ENCODE measurements at places on chromosomes 1 and 21.

DNA sequence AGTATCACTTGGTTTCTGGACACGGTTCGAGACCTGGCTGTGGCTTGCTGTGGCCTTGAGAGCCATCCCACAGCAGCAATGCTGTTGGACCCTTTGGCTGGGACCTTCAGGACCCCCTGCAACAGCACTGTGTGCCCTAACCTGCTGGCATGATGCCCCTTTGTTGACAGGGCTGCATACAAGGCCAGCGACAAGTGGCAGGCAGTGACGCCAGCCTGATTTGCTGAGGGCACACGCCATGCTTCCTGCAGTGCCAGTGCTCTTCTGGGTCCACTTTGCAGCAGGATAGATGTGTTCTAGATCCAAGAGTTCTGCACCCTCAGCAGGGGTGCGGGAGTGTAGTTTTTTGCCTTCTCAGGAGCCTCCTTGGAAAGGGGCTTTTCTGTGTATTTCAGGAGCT is 32.8 kb downstream of the COQ8A start:
- H3K4me3 ChIP-seq: no peak overlapping the region
- DNase-seq: no peak
- H3K27ac ChIP-seq: no peak overlapping the region
- H3K27me3 ChIP-seq: no peaks in the 10 kb centered on the region
- peaks cover 9% of the 10 kb centered on the region for H3K36me3 ChIP-seq
- peaks cover 6% of the 10 kb centered on the region for H3K4me1 ChIP-seq

GRCh38 chr1:40532844-40533424 is 1.5 kb downstream of the ZNF684 start:
- H3K4me1 ChIP-seq: peaks cover 27% of the 10 kb centered on the region
- peaks cover 10% of the 10 kb centered on the region for H3K27me3 ChIP-seq
- peak overlapping the region; percentile 96 for H3K4me3 ChIP-seq
- H3K27ac ChIP-seq: no peak overlapping the region
- no peak for DNase-seq

DNA sequence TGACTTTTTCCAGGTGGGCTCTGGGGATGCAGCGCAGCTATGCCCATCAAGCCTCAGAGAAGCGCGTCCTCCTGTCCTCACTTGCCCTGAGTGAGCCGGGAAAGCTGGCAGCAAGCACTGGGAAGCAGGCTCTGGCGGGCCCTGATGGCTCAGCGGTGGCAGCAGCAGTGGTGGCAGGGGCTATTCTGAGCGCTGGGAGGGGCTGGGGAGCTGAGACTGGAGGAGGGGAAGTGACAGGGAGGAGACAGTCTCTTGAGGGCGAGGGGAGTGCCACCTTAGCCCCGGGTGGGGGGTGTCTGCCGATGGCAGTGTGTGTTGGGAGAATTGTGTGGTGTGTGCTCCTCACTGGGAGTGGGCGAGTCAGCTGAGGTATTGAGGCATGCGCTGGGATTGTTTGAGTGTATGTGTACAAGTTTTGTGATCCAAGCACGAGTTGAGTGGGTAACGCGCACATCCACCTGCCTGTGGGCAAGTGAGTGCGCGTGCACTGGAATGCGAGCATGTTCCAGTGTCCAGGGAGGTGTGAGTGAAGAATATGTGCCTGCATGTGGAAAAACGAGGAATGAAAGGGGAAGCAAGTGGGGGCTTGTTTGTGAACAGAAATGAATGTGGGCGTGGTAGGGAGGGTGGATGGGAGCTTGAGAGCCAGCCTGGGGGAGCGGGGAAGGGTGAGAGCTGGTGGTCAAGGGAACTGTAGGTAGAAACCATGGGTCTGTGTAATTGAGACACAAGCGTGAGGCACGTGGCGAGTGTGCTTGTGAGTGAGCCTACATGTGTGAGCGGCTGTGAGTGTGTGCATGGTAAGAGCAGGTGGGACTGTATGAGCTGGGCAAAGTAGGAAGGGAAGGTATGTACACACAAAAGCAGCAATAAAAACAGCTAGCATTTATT is 2.9 kb upstream of the FOXO6 start:
- no peaks in the 10 kb centered on the region for H3K4me1 ChIP-seq
- no peak for DNase-seq
- peaks cover 3% of the 10 kb centered on the region for H3K36me3 ChIP-seq
- H3K27me3 ChIP-seq: peaks cover 15% of the 10 kb centered on the region
- H3K27ac ChIP-seq: peak overlapping the region; percentile 47
- no peak overlapping the region for H3K4me3 ChIP-seq

DNA sequence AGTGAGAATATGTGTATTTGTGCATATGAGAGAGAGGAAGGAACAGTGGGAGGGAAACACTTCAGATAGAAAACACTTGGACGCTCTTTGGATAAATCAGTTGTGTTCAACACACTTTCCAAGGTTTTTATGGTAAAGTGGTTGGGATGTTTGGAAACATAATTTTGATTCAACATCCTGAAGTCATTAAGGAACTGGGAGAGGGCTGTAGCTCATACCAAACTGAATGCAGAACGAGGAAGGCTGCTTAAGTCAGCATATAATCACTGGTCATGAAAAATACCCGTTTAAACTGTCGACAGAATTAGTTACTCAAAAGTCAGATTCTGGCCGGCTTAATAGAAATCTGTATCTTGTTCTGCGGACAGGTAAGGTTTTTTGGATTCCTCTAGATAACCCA is 14.9 kb downstream of the LIX1L start:
- H3K36me3 ChIP-seq: peaks cover 65% of the 10 kb centered on the region
- H3K4me3 ChIP-seq: no peak overlapping the region
- no peaks in the 10 kb centered on the region for H3K4me1 ChIP-seq

- H3K36me3 ChIP-seq: peaks cover 1% of the 10 kb centered on the region
- H3K27me3 ChIP-seq: peaks cover 11% of the 10 kb centered on the region
- no peaks in the 10 kb centered on the region for H3K4me1 ChIP-seq
- no peak overlapping the region for H3K4me3 ChIP-seq
- no peak for DNase-seq
- H3K27ac ChIP-seq: no peak overlapping the region
These were observed 9.9 kb downstream of the F5 start for GRCh38 chr1:169576241-169576934.

- DNase-seq: no peak
- H3K27me3 ChIP-seq: no peaks in the 10 kb centered on the region
- H3K27ac ChIP-seq: peak overlapping the region; percentile 37
- peak overlapping the region; percentile 10 for H3K4me3 ChIP-seq
These were observed 10.6 kb downstream of the PTPN22 start for GRCh38 chr1:113860891-113861290.

- no peak overlapping the region for H3K27ac ChIP-seq
- no peaks in the 10 kb centered on the region for H3K36me3 ChIP-seq
- no peaks in the 10 kb centered on the region for H3K4me1 ChIP-seq
- peaks cover 18% of the 10 kb centered on the region for H3K27me3 ChIP-seq
- no peak for DNase-seq
These were observed 9.0 kb downstream of the DYNLT5 start for GRCh38 chr1:66761221-66761620.

GRCh38 chr1:1959459-1959839 is 40.4 kb upstream of the TMEM52 start:
- no peak for DNase-seq
- peaks cover 3% of the 10 kb centered on the region for H3K36me3 ChIP-seq
- H3K4me1 ChIP-seq: peaks cover 6% of the 10 kb centered on the region
- H3K27ac ChIP-seq: no peak overlapping the region

DNA sequence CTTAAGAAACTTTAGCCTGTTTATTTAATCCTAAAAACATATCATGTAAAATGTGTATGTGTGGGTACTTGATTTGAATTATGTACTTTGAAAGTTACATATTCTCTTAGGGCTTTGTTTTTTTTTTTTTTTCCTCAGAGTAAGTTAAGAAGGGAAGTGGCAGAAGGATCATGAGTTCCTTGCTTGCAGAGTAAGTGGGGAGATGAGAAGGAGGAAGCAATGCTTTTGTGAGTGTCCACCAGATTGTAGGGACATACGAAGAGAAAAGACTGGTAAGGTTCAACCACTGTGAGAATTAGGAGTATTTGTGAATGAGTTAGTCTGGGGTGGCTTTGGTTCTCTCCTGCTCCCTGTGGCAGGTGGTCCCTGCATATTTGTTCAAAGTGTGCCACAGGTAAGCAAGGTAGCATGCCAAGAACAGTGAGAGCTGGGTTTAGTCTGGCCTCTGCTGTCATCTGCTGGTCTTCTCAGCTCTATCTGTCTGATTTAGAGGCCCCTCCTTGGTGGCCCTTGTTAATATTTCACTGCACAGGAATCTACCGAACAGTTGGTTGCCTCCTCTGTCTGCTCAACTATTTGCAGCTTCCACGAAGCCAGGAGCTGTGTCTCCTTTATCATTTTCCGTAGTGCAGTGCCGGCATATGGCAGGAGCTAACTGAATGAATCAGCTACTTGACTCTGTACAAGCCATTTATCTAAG is 9.5 kb downstream of the DNM3 start:
- H3K27me3 ChIP-seq: peaks cover 28% of the 10 kb centered on the region
- no peaks in the 10 kb centered on the region for H3K36me3 ChIP-seq
- DNase-seq: no peak
- no peak overlapping the region for H3K4me3 ChIP-seq

- H3K4me3 ChIP-seq: no peak overlapping the region
- H3K4me1 ChIP-seq: no peaks in the 10 kb centered on the region
- H3K27me3 ChIP-seq: peaks cover 66% of the 10 kb centered on the region
- no peak overlapping the region for H3K27ac ChIP-seq
- DNase-seq: no peak
These were observed 112.6 kb downstream of the LRIG2 start for GRCh38 chr1:113185463-113186104.

DNA sequence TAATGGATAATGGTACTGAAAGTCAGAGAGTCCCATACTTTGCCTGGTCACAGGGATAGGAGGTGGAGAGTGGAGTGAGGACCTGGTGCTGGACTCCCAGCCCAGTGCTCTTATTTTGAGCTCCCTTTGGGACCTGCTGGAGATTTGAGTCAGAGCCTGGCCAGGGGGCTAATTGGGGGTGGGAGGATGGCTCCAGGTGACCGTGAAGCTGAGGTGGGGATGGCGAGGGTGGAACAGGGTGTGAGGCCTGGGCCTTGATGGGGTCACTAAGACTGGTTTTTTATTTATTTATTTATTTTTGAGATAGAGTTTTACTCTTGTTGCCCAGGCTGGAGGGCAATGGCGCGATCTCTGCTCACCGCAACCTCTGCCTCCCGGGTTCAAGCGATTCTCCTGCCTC is 17.8 kb downstream of the AMPD2 start:
- H3K4me1 ChIP-seq: peaks cover 12% of the 10 kb centered on the region
- peak overlapping the region; percentile 13 for H3K27ac ChIP-seq
- no peak for DNase-seq
- peaks cover 8% of the 10 kb centered on the region for H3K27me3 ChIP-seq
- H3K36me3 ChIP-seq: peaks cover 2% of the 10 kb centered on the region

DNA sequence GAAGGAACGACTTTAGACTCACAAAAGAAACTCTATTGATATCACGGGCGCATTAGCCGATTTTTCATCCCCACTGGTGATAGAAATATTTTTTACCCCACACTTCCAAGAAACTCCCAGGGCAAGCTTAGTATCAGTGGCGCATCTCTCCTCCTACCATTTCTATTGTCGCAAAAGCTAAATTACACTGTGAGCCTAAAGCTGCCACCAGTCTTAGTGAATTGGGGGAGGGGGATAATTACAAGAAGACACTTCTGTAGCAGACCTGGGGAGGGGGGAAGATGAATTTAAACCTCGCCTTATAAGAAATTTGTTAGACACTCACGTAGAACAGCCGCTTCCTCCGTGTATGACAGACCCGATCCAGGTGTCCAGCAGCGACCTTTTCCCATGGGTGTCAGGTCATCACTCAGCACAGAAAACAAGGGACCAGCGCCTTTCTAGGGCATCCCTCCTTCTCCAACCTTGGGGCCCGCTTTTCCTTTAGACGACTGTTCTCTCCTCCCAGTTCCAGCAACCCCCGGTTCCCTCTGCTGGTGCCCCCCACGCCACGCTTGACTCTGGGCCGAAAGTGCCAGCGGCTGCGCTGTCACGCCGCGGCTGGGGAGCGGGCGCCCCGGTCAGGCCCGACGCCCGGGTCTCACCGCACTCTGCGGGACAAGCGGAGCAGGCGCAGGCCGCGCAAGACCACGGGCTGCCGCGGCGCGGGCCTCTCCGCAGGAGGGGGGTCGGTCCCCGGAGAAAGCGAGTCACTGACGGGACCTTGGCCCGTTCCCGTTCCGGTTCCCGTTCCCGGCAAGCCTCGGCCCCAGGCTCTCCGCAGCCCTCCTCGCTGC is 821 bp downstream of the PHC2 start:
- H3K27me3 ChIP-seq: peaks cover 15% of the 10 kb centered on the region
- no peak overlapping the region for H3K27ac ChIP-seq
- H3K36me3 ChIP-seq: no peaks in the 10 kb centered on the region
- H3K4me1 ChIP-seq: no peaks in the 10 kb centered on the region
- DNase-seq: no peak
- no peak overlapping the region for H3K4me3 ChIP-seq

DNA sequence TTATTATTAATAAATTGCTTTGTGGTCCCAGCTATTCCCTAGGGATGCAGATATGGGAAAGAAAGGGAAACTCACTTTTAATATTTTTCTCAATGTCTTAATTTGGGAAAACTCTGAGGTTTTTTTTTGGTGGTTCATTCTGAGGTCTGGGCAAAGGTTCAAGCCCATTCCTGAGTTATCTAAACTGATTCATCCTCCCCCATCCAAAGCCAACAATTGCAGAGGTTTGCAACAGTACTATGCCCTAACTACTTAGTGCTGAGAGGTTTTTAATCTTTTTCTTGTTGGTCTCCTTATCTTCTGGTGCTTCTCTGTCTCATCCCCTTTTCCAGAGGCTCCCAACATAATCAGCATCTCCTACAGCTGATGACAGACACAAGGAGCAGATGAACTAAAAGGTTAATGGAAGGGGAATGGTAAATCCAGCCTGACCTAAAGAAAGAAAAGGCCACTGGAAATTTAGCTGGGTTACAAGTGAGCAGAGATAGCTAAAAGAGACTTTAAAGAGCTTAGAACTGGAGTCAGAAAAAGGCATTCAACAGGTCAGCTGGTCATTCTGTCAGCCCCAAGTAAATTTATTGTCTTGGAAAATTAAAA is 390.4 kb downstream of the TGFB2 start:
- no peak for DNase-seq
- H3K36me3 ChIP-seq: no peaks in the 10 kb centered on the region
- H3K4me3 ChIP-seq: no peak overlapping the region
- H3K27ac ChIP-seq: no peak overlapping the region

GRCh38 chr1:201845331-201846083 is 16.6 kb downstream of the IPO9 start:
- peaks cover 26% of the 10 kb centered on the region for H3K36me3 ChIP-seq
- no peaks in the 10 kb centered on the region for H3K27me3 ChIP-seq
- no peak overlapping the region for H3K27ac ChIP-seq
- peaks cover 31% of the 10 kb centered on the region for H3K4me1 ChIP-seq
- no peak for DNase-seq
- H3K4me3 ChIP-seq: no peak overlapping the region

DNA sequence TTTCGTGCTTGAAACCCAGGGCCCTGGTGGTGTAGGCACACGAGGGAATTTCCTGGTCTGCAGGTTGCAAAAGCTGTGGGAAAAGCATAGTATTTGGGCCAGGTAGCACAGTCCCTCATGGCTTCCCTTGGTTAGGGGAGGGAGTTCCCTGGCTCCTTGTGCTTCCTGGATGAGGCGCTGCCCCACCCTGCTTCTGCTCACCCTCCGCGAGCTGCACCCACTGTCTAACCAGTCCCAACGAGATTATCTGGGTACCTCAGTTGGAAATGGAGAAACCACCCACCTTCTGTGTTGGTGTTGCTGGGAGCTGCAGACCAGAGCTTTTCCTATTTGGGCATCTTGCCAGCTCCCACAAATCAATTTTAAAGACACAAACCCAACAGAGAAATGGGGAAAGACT is 183.0 kb downstream of the PHTF1 start:
- no peak for DNase-seq
- no peaks in the 10 kb centered on the region for H3K4me1 ChIP-seq
- peaks cover 51% of the 10 kb centered on the region for H3K27me3 ChIP-seq

- H3K4me1 ChIP-seq: no peaks in the 10 kb centered on the region
- peaks cover 34% of the 10 kb centered on the region for H3K36me3 ChIP-seq
- no peaks in the 10 kb centered on the region for H3K27me3 ChIP-seq
- H3K27ac ChIP-seq: no peak overlapping the region
- H3K4me3 ChIP-seq: no peak overlapping the region
These were observed 42.2 kb upstream of the TTC39A start for GRCh38 chr1:51372561-51372960.

Data from central memory CD8-positive, alpha-beta T cell (primary cell).